ENCODE measurements at places on chromosomes 2 and 18. TPM values are rescaled to one million over a fixed set of nuclear protein-coding genes. Genes with fewer than 3 reads are reported as not detected.

DNA sequence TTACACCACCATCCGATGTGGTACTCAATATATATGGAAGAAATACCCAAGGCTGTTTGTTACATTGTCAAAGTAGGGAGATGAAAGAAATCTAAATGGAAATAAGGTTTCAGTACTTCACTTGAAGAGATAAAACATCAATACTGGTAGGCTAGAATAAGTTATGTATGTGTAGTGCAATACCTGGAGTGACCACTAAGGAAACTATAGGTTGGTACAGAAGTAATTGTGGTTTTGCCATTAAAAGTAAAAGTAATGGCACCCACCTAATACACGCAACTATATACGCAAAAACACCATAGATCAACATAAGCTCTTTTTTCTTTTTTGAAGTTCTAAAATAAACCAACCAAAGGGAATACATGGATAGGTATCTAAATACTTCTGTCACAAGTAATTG lies 143.2 kb upstream of the KYNU start:
- H3K4me3 ChIP-seq = no peak overlapping the region
- H3K27me3 ChIP-seq = no peaks in the 10 kb centered on the region
- no peaks in the 10 kb centered on the region for H3K4me1 ChIP-seq
- H3K36me3 ChIP-seq = no peaks in the 10 kb centered on the region
- no peak overlapping the region for H3K27ac ChIP-seq

- peaks cover 7% of the 10 kb centered on the region for H3K27me3 ChIP-seq
- no peak for DNase-seq
- no peak overlapping the region for H3K27ac ChIP-seq
- no peaks in the 10 kb centered on the region for H3K36me3 ChIP-seq
- no peaks in the 10 kb centered on the region for H3K4me1 ChIP-seq
- no peak overlapping the region for H3K4me3 ChIP-seq
These were observed 384.8 kb downstream of the GALR1 start for GRCh38 chr18:77634494-77634893.

- H3K4me3 ChIP-seq = no peak overlapping the region
- no peaks in the 10 kb centered on the region for H3K4me1 ChIP-seq
- peaks cover 9% of the 10 kb centered on the region for H3K27me3 ChIP-seq
- no peaks in the 10 kb centered on the region for H3K36me3 ChIP-seq
- no peak overlapping the region for H3K27ac ChIP-seq
These were observed 4.7 kb downstream of the SCYGR5 start for GRCh38 chr2:227671170-227671905.

DNA sequence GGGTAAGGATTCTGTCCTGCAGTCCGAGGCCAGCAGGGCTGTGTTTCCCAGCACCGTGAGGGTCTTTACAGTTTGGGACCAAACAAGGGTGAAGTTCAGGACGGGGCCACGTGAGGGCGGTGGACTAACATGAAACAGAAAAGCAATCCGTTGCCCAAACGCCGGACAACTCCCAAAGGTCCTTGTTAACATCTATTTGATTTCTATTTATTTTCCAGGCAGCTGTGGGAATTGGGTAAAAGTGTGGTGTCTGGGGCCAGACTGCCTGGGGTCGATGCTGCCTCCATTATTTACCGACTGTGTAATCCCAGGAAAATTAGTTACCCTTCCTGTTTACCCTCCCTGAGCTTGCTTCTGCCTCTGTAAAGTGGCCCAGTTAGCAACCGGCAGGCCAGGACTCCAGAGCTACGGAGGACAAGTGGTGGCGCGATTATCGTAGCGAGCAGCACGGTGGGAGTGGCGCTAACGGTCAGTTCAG lies 66.3 kb upstream of the TCF7L1 start:
- peaks cover 19% of the 10 kb centered on the region for H3K27me3 ChIP-seq
- H3K36me3 ChIP-seq = no peaks in the 10 kb centered on the region
- H3K4me3 ChIP-seq = no peak overlapping the region
- peaks cover 2% of the 10 kb centered on the region for H3K4me1 ChIP-seq
- peak; percentile 65 for DNase-seq

The GPATCH11 gene
- total RNA-seq = 9.9 TPM

The TNFRSF11A gene
- 8.0 TPM for total RNA-seq

- no peak overlapping the region for H3K27ac ChIP-seq
- peaks cover 70% of the 10 kb centered on the region for H3K4me1 ChIP-seq
- DNase-seq = no peak
- H3K4me3 ChIP-seq = no peak overlapping the region
These were observed 124.8 kb upstream of the EML6 start for GRCh38 chr2:54598347-54599325.
